Activated CD8-positive, alpha-beta memory T cell treated with anti-CD3 and anti-CD28 coated beads for 1 hour (primary cell): ENCODE measurements at places on chromosomes 4 and X.

DNA sequence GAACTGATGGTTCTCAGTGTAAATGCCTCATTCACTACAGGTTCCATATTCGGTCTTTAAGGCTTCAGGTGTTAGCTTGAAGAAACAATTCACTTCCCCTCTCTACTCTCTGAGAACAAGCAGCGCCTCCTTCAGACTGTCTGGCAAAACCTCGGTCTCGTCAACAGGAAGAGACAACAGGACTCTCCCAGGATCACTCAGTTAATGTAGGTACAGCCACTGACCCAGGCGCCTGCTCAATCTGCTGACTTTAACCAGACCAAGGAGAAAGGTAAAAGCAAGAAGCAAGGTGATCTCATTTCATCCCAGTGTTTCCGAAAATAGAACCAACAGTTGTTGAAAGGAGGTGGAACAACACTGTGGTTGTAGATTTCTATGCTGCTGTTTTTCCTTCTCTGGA is 102.2 kb downstream of the SLC2A9 start:
- no peak for DNase-seq

- no peak for DNase-seq
These were observed 1516.2 kb upstream of the PCDH10 start for GRCh38 chr4:131632877-131633276.

DNA sequence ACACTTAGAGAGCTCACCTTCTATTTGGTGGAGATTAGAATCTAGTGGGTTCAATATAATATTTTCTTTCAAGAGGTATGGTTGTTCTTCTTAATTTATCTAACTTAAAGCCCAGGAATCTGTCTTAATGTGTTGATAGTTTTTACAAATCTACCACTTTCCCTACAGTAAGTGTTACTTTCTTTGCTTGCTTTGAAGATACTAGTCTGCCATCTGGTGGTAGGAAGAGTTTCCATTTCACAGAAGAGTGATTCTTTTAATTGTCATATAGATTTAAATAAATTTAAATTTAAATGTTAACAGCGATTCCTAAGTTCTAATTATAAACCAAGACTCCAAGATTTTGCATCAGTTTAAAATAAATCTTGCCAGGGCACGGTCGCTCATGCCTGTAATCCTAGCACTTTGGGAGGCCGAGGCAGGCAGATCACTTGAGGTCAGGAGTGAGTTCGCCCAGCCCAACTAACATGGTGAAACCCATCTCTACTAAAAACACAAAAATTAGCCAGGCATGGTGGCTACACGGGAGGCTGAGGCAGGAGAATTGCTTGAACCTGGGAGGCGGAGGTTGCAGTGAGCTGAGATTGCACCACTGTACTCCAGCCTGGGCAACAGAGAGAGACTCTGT is 43.5 kb downstream of the NUDT9 start:
- no peak for DNase-seq

GRCh38 chr4:172750910-172751309 is 417.7 kb upstream of the GALNT7 start:
- no peak for DNase-seq

DNA sequence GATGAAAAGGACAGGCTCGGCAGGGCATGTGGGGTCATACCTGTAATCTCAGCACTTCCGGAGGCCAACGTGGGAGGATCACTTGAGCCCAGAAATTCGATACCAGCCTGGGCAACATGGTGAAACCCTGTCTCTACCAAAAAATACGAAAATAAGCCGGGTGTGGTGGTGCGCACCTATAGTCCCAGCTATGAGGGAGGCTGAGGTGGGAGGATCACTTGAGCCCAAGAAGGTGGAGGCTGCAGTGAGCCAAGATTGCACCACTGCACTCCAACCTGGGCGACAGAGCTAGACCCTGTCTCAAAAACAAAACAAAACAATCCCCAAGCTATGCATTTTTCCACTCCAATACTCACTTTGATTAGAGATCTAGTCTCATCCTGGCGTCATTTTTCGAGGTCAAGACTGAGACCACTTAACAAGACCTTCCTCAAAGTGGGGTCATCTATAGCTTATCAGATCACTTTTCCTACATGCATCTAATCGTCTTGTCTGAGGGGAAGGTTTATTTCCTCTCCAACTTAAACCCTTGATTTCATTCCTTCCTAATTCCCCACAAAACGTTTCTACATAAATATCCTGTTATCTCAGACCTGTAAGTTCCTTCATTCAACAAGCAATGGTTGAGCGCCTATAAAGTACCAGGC is 1.3 kb downstream of the NKAP start:
- DNase-seq, result no peak

- no peak for DNase-seq
These were observed 507 bp downstream of the MFAP3L start for GRCh38 chr4:170025523-170026252.

- DNase-seq, result no peak
These were observed 56.3 kb upstream of the LNX1 start for GRCh38 chr4:53647547-53647946.

DNA sequence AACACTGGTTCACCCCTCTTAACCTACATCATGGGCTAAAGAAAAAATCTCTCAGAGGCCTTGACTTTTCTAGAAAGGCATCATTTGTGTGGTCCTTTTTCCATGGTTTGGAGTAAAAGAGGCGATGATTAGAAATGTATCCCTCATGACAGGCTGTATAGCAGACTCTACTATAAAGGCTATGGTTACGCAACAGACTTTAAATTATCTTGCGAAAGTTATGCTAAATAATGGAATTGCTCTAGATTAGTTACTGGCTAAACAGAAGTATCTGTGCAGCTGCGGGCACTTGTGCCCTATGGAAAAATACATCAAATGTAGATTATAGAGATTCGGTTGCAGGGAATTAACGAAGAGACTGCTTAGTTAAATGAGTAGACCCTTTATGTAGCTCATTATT is 101.6 kb downstream of the TMEM47 start:
- DNase-seq, result no peak

DNA sequence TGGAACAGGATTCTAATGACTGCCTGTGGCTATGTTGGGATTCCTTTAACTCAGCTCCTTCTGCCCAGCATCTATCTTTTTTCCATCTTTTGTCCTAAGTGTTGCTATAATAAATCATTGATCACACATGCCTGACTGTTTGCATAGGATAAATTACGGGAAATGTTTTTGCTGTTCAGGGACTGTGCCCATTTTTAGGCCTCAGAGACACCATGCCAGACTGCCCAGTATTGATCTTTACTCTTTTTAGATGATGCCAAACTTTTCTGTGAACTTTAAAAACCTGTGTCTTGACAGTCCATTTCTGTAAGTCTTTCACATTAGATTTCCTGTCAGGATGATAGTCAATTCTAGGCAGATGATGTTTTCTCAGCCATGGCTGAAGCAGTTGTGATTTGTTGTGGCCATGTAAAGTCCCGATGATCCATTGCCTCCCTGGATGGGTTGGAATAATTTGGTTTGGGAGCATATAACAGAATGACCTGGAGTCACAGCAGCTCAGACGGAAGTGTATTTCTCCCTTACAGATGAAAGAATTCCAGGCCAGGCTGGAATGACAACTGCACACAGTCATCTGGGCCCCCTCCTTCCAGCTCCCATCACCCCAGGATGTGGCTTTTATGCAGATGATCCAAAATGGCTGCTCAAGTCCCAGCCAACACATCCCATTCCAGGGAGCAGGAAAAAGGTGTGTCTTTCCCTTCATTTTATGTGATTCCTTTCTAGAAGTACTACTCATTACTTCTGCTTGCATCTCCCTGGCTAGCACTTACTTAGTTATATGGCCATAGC is 3.4 kb downstream of the HTT-AS start:
- no peak for DNase-seq

DNA sequence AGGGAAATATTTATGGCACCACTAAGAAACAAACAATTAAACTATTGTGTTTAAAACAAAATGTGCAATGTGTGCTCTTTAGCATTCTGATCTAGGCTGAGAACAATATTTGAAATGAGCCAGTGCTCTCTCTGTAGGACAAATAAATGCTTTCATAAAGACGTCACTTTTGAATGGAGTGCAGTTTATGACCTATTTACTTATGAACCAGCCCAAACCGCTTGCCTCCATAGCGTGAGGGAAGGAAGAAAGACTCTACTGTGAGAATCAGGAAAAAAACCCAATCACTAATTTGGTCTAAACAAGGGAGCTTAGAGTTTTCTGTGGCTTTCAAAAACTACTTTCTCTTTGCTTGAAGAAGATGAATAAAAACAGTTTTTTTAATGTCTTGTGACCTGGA is 39.4 kb downstream of the SAT1 start:
- DNase-seq, result no peak

GRCh38 chrX:124023838-124024238 is 62.3 kb downstream of the STAG2 start:
- no peak for DNase-seq

GRCh38 chrX:30488092-30488491 is 89.5 kb downstream of the TASL start:
- DNase-seq, result no peak

DNA sequence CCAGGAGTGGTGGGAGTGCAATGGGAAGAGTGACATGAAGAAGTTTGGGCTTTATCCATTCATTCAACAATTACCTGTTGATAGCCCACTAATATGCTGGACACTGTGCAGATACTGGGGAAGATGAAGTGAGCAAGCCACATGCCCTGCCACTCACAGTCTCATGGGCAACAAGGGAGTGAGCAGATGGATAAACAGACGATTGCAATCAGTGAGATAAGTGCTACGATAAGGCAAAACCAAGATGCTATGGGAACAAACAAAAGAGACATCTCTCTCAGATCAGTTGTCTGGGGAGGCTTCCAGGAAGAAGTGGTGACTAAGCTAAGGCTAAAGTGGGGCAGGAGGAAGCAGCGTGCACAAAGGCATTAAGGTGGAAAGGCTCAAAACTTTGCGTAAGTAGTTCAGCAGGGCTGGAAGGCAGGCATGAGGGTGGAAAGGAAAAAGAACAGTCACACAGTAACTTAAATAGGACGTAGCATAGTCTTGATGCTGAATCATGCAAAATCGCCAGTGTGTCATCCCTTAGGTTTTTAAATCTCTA is 31.7 kb downstream of the GAB3 start:
- DNase-seq, result peak; percentile 32

- no peak for DNase-seq
These were observed 97.6 kb downstream of the SH3KBP1 start for GRCh38 chrX:19789782-19790181.

DNA sequence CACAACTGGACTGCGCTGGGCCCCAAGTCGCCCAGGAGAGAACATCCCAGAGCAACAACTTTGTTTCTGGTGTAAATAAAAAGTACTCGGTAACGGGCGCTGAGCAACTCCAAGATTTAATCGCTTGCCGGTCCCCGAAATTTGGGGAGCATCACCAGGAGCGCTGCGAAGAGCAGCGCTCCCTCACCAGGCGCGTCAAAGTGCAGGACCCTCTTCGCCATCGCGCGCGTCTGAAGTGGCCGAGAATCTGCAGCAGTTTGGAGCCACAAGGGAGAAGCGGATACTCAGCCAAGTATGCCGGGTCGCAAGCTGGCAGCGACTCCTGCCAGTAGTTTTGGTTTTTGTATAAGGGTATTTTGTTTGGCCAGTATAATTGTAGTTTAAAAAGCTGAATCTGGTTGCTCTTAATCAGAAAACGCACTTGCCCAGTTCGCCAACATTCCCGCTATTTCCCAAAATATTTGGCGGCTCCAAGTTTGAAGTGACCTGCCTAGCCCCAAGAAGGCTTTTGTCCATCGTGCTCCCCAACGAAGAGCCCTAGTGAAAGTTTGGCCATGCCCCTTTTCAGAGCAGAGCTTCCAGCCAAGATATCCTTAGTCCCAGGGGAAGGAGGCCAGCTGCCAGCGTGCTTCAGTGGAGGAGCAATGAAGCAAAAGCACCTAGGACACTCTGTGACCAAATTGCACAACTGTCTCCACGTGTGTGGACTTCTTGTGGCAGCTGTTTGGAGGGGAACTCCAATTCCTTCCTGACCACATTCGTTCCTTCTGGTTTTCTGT is 557 bp upstream of the KDR start:
- no peak for DNase-seq

DNA sequence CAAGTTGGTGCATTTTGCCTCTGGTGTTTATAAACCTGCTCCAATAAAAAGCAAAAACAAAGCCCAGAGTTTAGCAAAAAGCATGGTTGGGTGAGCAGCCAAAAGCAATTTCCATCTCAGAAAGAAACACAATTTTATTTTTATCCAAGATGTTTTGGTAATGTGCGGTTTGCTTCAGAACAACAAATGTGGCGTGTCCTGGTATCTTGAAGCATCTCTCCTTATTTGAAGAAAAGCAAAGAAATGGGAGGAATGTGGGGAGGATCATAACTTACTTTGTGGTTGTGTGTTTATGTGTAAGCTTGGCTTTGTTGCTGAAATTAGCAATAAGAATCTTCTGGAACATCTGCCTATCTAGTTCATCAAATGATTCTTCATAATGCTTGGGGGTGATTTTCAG is 88.3 kb upstream of the DDX3X start:
- DNase-seq, result no peak

DNA sequence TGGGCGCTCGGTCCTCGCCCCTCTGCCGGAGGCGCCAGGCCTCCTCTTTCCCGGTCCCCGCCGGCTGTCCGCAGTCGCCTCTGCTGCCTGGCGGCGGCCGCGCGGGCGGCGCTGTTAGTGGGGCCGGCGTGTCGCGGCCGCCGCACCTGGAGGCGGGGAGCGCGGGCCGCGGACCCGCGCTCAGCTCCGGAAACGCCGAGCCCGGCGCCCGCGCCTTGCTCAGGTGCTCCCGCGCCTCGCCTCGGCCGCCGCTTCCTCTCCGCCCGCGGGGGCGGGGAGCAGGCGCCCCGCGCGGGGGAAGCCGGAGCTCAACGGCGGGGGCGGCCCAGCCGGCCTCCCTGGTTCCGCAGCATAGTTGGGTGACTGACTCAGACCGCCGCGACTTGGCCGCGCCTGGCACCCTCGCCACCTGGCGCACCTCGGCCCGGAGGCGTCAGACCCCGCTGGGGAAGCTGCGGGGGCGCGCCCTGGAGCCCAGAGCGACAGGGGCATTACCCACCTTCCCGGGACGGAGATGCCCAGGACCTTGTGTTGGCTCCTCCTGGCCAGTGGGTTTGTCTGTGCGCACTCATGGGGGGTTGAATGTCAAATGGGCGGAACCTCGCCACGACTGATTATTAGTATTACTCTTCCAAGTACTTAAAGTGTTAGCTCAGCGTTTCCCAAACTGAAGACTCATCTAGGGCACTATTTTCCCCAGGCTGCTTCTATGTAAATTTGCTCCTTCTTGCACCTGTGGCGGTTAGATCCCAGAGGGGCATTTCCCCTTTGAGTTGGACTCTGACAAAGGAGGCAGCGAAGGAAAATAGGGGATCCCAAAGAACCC is at the start of gene ARAP2:
Gene ARAP2 (minus strand): TSS at position 258 of the 826 bp plus-strand sequence. CDS start 15,028 bp downstream, outside the sequence.
- DNase-seq, result peak; percentile 45

DNA sequence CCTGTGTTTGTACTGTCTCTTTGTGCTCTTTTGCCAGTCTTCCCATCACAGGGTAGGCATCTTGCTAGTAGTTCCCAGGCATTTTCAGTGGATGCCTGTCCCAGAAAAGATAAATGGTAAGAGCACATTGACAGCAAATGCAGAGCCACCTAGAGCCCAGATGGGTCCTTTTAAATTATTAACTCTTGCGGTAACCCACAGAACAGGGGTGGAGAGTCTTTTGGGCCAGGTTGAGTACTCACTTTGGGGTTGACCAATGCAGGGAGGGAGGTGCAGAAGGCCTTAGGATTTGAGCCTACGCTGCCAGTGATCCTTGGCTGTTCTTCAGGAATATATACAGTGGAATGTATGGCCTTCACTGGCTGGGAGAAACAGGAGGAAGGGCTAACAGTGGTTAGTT is 173.8 kb downstream of the MSN start:
- DNase-seq, result no peak

GRCh38 chr4:146051728-146052391 is 113.2 kb upstream of the ZNF827 start:
- no peak for DNase-seq
